ENCODE measurements at places on chromosomes 7 and 10.

- DNase-seq = no peak
Observed at GRCh38 chr10:119237722-119238436, 30.5 kb downstream of the GRK5 start.

- no peak for DNase-seq
Observed at GRCh38 chr7:158805414-158805813, 23.9 kb downstream of the ESYT2 start.

- no peak for DNase-seq
Observed at GRCh38 chr10:82683945-82684344, 809.0 kb downstream of the NRG3 start.

GRCh38 chr10:74880041-74880440, 53.6 kb downstream of the KAT6B start:
- DNase-seq = no peak

DNA sequence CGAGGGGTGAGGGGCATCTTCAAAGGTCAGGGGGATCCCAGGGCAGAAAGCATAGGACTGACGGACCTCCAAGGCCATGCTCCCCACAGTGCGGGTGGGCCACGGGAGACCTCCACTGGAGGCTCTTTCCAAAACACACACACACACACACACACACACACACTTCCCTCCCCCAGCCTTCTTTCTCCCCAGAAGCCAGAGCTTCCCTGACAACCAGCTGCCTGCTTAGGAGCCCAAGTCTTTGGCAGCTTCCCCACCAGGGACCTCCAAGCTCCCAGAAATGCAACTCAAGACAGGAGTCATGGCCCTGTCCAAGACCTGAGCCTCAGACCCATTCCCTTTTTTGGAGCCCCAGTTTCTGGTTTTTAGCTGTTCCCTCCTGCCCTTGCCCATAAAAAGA, 710 bp upstream of the C10orf105 start:
- DNase-seq = no peak

- no peak for DNase-seq
Observed at GRCh38 chr7:132117181-132117580, 459.1 kb downstream of the PLXNA4 start.

- DNase-seq = no peak
Observed at GRCh38 chr10:103797857-103798256, 57.5 kb downstream of the SH3PXD2A start.

GRCh38 chr7:157990226-157990880, 597.3 kb downstream of the PTPRN2 start:
- peak; percentile 51 for DNase-seq

DNA sequence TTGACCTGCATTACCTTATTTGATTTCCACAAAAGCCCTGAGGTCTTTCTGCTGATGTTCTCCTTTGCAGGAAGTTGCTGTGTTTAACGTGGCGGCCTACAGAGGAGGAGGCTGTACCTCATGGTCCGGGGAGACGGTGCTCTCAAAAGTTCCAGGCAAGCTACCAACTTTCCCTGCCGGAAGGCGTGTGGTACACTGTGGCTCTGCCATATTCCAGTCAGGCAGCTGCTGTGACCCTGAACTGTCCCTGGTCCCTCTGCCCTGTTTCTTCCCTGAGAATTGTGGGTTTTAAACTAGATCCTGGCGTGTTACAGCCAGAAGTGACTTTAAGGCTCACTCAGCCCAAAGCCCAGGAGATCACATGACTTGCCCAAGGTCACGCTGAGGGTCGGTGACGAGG, 139.2 kb downstream of the TEX36 start:
- no peak for DNase-seq

DNA sequence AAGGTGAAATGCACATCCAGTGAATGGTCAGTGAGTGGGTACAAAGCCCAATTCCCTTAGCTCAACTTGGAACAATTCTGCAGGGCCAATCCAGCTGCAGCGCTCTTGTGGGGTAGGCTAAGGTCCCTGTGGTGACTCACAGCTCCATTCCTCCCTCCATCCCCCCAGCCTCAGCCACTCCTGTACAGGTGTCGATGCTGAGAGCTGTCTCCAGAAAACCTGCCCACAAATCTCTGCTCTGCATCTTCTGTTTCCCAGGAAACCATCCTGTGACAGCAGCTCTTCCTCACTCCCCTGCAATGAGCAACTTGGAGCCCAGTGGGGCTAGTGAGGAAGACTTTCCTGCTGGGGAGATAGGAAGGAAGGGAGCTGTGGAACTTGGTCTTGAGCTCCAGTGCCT, 244.7 kb upstream of the GPR26 start:
- no peak for DNase-seq

GRCh38 chr7:45658716-45659495, 84.7 kb downstream of the ADCY1 start:
- DNase-seq = no peak

GRCh38 chr7:108824840-108825580, 255.3 kb downstream of the DNAJB9 start:
- DNase-seq = no peak

GRCh38 chr7:7321681-7322080, 139.3 kb downstream of the C1GALT1 start:
- no peak for DNase-seq

GRCh38 chr7:50751146-50751545, 31.6 kb downstream of the GRB10 start:
- DNase-seq = no peak

GRCh38 chr10:78869508-78870454, 199.0 kb upstream of the ZMIZ1 start:
- DNase-seq = no peak

- DNase-seq = no peak
Observed at GRCh38 chr10:133150656-133151055, 9.4 kb upstream of the KNDC1 start.

- no peak for DNase-seq
Observed at GRCh38 chr7:81487516-81487915, 282.3 kb downstream of the HGF start.

DNA sequence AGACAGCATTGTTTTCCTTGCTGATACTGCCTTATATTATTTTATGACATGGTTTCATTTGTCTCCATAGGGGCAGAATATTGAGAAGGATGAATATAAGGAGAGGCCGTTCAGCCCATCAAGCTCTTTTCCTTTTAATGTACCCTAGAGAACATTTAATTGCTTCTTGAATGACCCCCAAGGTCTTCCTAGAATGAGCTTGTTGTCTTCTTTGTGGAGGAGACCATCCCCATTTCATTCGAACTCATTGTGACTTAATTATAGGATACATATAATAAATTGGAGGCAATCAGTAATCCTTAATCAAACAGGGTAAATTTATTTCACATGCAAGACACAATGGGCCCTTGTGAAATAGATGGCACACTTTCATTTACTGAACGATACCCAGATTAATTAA, 231.3 kb downstream of the MDFIC start:
- DNase-seq = no peak

DNA sequence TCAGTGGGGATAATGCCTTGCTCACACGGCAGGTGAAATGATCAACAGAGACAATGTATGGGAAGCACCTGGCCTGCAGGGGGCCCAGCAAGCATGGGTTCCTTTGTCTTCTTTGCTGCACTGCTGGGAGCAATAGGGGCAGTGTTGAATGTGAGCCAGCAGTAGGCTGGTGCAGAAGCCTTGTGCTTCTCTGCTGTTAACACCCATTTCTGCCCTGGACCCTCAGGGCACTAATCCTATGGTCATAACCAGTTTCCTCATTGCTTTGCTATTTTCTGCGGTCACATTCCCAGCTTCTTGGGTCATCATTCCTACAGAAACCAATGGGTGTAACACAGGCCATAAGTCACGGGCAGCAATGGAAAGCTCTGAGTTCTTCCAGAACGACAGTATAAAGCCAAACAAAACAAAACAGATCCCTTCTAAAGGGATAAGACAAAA, 10.9 kb upstream of the LGI1 start:
- DNase-seq = no peak

GRCh38 chr7:105354383-105354782, 34.3 kb downstream of the SRPK2 start:
- no peak for DNase-seq

DNA sequence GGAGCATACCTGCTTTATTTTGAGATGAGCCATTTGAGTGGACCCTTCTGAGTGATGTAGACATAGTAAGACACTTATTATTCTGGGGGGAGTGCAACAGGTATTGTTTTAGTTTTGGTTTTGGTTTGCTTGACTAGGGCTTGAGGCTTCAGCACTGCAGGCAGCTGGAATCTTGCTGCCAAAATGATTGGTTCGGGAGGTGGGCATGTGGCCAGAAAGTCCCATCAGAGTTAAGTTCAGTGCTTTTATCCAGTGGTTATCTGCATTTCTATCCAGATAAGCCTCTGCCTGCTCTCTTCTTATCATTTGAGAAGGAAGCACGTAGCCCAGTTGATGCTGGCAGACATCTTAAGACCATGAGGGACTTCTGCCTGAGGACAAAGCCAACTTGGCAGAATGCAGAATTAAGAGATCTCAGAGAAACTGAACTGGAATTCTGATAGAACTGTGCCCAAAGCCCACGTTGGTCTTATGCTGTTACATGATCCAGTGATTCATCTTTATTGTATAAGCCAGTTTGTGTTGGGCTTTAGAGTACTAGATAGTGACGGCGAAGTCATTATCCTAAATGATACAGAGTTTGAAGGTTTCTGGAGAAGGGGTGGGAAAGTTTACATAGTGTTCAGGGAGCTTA, 9.6 kb upstream of the JAZF1 start:
- DNase-seq = no peak

DNA sequence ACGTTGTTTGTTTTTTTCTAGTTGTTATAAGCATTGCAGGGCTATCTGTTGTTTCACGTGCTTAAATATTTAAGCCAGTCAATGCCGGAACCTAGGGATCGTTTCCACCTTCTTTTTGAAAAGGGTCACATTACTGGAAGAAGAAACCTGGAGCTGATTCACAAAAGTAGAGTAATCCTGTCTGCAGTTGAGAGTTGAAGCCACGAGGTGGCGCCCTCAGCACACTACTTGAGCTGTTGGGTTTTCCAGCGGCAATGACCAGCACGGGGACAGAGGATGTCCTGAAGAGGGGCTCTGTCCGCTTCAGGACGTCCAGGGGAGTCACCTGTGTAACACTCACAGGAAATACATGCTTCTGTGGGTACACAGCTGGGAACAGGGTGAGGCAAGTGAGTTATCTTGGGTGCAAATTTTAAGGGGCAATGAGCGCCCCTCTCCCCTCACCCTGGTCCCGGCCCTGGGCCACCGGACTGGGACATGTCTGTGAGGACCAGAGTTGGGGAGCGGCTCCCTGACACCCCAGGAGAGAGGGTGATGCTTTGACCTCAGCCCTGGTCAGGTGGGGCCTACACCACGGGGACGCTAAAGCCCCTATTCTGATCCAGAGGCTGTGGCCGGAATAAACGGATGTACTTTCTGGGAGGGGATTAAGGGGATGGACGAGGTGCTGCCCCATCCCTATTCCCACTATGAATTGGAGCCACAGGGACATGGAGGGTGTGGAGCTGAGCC, 26.3 kb upstream of the WDFY4 start:
- peak; percentile 81 for DNase-seq

- no peak for DNase-seq
Observed at GRCh38 chr7:96655956-96656355, 53.7 kb downstream of the SEM1 start.

- no peak for DNase-seq
Observed at GRCh38 chr10:58817201-58817846, 304.7 kb downstream of the BICC1 start.

DNA sequence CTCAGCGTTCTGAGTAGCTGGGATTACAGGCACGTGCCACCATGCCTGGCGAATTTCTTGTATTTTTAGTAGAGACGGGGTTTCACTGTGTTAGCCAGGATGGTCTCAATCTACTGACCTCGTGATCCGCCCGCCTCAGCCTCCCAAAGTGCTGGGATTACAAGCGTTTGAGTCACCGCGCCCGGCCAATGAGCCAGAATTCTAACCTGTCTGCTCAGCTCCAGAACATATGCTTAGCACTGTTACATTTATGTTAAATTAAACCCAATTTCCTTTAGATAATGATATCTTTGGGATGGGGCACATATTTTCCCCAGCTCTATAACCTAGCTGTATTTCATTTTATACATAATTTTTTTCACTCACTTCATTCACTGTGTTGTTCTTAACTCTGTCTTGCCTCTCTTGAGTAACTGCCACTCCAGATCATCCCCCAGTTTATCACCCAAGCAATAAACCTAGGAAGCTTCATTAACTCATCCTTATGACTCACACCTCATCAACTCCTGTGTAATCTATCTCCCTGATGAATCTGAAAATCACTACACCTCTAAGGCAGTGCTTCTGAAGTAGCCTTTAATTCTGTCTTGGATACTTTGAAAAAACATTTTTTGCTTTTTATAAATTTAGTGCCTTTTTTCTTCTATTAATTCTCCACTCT, 559.7 kb upstream of the ZWINT start:
- no peak for DNase-seq

GRCh38 chr10:131193923-131194322, 117.6 kb downstream of the TCERG1L start:
- DNase-seq = peak; percentile 37

DNA sequence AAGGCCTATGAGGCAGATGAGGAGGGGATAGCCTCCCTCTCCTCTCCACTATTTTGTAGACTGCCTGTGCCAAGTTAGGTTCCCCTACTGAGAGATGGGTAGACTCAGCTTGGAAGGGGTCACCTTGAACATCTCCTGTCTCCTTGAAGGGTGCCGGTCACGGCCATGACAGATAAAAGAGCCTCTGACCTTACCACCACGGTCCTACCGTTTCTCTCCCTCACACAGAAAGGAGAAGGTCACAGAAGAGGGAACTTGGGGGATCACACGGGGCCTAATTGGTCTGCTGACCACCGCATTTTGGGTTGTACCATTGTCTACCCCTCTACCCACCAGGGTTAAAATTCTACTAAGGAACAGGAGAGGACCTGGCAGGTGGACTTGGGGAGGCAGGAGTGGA, 17.0 kb downstream of the PRSS2 start:
- DNase-seq = no peak

GRCh38 chr7:12637328-12637727, 50.1 kb upstream of the ARL4A start:
- no peak for DNase-seq

DNA sequence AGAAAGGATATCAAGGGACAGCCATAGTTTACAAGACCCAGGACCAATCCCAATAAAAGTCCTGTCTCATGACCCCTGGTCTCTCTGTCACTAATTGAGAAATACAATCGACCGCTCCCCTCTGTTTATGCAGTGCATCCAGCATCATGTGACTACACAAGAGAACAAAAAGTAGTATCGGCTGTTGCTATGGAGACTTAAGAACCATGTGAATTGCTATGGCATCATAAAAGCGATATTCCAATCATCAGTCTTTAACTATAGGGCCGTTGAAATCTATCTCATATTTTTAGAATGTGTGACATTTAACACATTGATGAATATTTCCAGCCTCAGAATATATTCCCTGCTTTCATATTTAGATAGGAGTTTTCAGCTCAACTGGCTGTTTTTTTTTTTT, 139.3 kb downstream of the FRMD4A start:
- DNase-seq = no peak
